ENCODE measurements at places on chromosomes 7 and 10.

DNA sequence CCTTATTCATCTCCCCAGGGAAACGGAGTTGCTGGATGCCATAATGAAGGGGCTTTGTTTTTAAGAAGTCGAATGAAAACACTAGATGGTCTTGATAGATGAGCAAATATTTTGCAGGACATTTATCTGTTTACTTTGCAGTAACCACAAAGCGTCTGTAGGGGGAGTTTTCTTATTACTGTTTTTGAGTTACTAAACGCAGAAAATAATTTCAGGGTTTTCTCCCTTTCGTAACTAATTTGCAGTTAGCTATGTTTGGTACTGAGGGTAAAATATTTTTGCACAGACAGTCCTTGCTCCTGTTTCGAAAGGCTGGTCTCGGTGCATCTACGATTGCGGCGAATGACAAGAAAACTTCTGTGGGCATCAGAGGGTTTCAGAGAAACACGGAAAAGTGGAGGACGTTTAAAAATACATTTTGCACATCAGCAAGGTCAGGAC lies 505.6 kb upstream of the MKI67 start:
- DNase-seq: no peak
- no peaks in the 10 kb centered on the region for H3K4me1 ChIP-seq
- H3K4me3 ChIP-seq: no peak overlapping the region
- no peak overlapping the region for H3K27ac ChIP-seq
- no peaks in the 10 kb centered on the region for H3K36me3 ChIP-seq
- H3K27me3 ChIP-seq: peaks cover 10% of the 10 kb centered on the region

DNA sequence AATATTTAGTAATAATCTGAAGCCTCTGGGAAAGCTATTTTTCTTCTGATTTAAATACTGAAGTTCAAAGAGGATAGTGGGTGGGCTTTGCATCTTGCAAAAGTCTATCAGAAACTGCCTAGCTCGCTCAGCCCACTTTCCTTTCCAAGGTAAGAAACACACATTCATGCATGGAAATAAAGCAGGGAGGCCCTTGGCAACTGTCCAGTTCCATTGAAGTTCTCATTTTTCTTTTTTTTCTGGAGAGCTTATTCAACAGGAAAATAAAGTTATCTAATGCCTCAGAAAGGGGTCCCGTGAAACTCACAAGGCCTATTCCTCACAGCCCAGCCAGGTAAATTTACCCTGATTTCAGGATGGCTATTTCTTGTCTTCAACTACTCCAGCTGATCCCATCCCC lies 654.9 kb downstream of the KCNMA1 start:
- no peak for DNase-seq
- no peaks in the 10 kb centered on the region for H3K36me3 ChIP-seq
- no peak overlapping the region for H3K27ac ChIP-seq
- no peak overlapping the region for H3K4me3 ChIP-seq
- H3K4me1 ChIP-seq: no peaks in the 10 kb centered on the region

- H3K4me3 ChIP-seq: no peak overlapping the region
- no peaks in the 10 kb centered on the region for H3K36me3 ChIP-seq
- no peak for DNase-seq
- peaks cover 14% of the 10 kb centered on the region for H3K27me3 ChIP-seq
Observed at GRCh38 chr10:84948644-84949043, 620.3 kb downstream of the CCSER2 start.

- H3K4me3 ChIP-seq: no peak overlapping the region
- H3K4me1 ChIP-seq: no peaks in the 10 kb centered on the region
- H3K36me3 ChIP-seq: peaks cover 47% of the 10 kb centered on the region
Observed at GRCh38 chr7:102828286-102828685, 79.5 kb downstream of the FAM185A start.

GRCh38 chr7:157143788-157144187 lies 5.1 kb downstream of the UBE3C start:
- peaks cover 9% of the 10 kb centered on the region for H3K36me3 ChIP-seq
- H3K4me3 ChIP-seq: peak overlapping the region; percentile 0
- H3K27me3 ChIP-seq: no peaks in the 10 kb centered on the region
- no peak for DNase-seq
- peaks cover 88% of the 10 kb centered on the region for H3K4me1 ChIP-seq

DNA sequence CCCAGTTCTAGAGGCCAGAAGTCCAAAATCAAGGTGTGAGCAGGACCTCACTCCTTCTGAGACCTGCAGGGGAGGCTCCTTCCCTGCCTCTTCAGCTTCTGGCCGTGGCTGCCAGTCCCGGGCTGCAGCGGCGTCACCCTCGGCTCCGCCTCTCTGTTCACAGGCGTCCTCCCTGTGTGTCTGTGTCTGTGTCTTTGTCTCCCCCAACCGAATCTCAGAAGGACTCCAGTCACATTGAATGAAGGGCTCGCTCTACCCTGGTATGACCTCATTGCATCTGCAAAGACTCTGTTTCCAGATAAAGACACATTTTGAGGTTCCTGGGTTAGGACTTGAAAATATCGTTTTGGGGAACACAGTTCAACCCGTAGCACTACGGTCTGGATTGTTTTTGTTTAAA lies 33.1 kb upstream of the GALNT11 start:
- no peak overlapping the region for H3K4me3 ChIP-seq
- peak; percentile 31 for DNase-seq
- no peak overlapping the region for H3K27ac ChIP-seq
- peaks cover 24% of the 10 kb centered on the region for H3K27me3 ChIP-seq
- no peaks in the 10 kb centered on the region for H3K36me3 ChIP-seq

DNA sequence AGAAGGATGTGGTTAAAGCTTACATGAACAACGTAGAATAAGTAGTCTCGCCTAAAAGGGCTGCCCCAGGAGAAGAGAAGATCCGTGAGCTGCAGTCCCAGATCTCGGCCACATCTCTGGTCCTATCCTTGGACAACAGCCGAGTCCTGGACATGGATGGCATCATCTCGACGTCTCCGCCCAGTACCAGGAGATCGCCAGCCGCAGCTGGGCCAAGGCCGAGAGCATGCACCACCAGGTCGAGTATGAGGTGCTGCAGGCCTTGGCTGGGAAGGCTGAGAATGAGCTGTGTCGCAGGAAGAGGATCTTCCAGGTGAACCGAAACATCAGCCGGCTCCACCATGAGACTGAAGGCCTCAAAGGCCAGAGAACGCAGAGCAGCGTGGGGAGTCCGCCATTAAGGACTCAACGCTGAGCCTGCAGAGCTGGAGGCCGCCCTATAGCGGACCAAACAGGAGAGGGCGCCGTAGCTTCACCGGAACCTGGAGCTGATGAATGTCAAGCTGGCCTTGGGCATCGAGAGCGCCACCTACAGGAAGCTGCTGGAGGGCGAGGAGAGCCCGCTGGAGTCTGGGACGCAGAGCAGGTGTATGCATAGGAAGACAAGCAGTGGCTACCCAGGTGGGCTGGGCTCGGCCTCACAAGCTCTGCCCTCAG lies 22.2 kb downstream of the LIPK start:
- no peak for DNase-seq
- H3K36me3 ChIP-seq: no peaks in the 10 kb centered on the region
- peaks cover 2% of the 10 kb centered on the region for H3K27me3 ChIP-seq
- H3K4me3 ChIP-seq: no peak overlapping the region

GRCh38 chr7:44313016-44313415 lies 12.4 kb downstream of the CAMK2B start:
- no peak for DNase-seq
- H3K4me1 ChIP-seq: peaks cover 3% of the 10 kb centered on the region
- no peaks in the 10 kb centered on the region for H3K27me3 ChIP-seq
- H3K36me3 ChIP-seq: no peaks in the 10 kb centered on the region

- no peaks in the 10 kb centered on the region for H3K27me3 ChIP-seq
- H3K36me3 ChIP-seq: peaks cover 4% of the 10 kb centered on the region
- H3K27ac ChIP-seq: no peak overlapping the region
Observed at GRCh38 chr7:143846692-143847091, 55.3 kb downstream of the TCAF1 start.

DNA sequence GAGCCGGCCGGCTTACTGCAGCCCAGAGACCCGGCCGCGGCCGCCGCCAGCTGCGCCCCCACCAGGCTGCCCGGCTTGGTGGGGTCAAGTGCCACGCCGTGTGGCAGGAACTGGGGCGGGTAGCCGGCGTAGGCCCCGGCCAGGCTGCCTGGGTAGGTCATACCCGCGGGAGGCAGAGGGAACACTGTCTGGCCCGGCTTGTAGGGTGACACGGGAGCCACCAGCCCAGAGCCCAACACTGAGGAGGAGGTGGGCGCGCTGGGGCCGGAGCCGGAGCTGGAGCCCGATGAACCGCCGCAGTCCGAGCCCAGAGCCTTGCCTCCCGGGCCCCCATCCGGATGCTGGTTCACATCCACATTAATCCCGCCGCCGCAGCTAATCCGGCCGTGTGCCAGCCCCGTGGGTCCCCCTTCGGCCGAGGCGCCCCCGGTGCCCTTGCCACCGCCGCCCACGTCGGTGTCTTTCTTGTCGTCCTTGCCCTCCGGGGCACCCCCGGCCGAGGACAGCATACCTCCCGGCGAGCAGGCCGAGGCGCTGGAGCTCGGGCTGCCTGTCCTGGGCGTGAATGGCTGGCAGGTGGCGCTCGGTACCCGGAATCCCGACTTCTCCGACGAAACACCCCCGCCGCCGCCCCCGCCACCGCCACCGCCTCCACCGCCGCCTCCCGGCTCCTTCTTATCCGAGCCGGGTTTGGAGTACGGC lies 2.0 kb downstream of the ZNF503 start:
- no peak overlapping the region for H3K27ac ChIP-seq
- no peak for DNase-seq
- peaks cover 39% of the 10 kb centered on the region for H3K4me1 ChIP-seq
- H3K4me3 ChIP-seq: no peak overlapping the region
- H3K27me3 ChIP-seq: peaks cover 24% of the 10 kb centered on the region

GRCh38 chr10:58152673-58153263 lies 114.9 kb downstream of the IPMK start:
- peak; percentile 15 for DNase-seq
- no peaks in the 10 kb centered on the region for H3K36me3 ChIP-seq
- H3K27ac ChIP-seq: no peak overlapping the region
- no peaks in the 10 kb centered on the region for H3K4me1 ChIP-seq
- no peak overlapping the region for H3K4me3 ChIP-seq

DNA sequence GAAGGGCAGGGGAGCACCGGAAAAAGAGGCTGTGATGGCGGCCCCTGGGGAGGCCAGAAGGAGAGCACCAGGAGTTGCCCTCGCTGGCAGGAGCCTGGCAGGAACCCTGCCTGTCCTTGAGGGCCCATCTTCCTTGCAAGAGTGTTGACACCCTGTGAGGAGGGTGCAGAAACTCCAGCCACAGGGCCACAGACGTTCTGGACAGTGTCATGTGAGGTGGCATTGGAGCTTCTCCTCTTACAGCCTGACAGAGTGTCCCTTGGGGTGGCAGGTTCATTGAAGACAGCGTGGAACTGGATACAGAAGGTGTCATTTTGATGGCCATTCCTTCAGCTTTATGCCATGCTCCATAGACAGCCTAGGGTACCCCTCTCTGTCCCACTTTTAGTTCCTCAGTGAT lies 54.2 kb downstream of the RBM20 start:
- H3K27ac ChIP-seq: no peak overlapping the region
- H3K4me3 ChIP-seq: no peak overlapping the region
- no peak for DNase-seq
- H3K27me3 ChIP-seq: peaks cover 2% of the 10 kb centered on the region

- peak overlapping the region; percentile 20 for H3K27ac ChIP-seq
- no peaks in the 10 kb centered on the region for H3K27me3 ChIP-seq
- H3K4me3 ChIP-seq: no peak overlapping the region
- DNase-seq: no peak
- H3K36me3 ChIP-seq: no peaks in the 10 kb centered on the region
Observed at GRCh38 chr10:96856317-96856716, 24.2 kb downstream of the LCOR start.

- no peak for DNase-seq
- no peak overlapping the region for H3K4me3 ChIP-seq
- H3K36me3 ChIP-seq: no peaks in the 10 kb centered on the region
- no peak overlapping the region for H3K27ac ChIP-seq
- H3K4me1 ChIP-seq: no peaks in the 10 kb centered on the region
- H3K27me3 ChIP-seq: peaks cover 3% of the 10 kb centered on the region
Observed at GRCh38 chr10:129891806-129892205, 72.3 kb downstream of the EBF3 start.

DNA sequence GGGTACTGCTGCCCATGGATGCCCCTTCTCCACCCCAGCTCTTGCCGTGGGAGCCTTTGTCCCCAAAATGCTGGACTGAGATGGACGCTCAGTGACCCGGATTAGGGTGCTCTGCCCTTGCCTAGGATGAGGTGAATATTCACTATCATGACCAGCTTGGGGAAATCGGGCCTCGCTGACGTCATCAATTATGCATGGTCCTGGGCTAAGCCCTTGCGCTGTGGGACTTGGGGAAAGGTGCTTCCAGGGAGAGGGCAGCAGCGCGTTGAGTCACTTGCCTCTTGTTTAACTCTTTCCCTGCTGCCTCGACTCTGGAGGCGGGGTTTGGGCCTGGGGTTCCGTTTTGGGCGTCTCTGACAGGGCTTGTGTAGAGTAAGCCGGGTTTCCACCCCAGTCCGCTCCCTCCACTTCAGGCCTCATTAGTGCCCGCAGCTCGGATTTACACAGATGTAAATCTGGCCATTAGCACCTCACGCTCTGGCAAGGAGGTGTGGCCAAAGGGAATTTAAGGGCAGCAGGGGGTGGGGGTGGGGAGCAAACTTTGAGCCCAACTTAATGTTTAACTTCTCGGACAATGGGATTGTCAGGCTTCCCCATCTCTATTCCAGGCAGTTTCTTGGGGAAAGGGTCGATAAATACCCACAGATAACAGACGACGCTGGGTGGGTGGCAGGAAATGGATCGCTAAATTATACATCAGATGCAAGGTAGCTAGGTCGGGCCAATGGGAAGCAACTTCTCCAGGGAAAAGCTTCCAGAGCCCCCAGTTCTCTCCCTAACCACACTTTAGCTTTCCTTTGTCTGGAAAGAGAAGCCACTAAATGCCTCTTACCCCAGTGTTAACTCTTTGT lies 51.3 kb upstream of the TCF7L2 start:
- H3K27me3 ChIP-seq: peaks cover 1% of the 10 kb centered on the region
- no peak overlapping the region for H3K27ac ChIP-seq
- H3K4me1 ChIP-seq: no peaks in the 10 kb centered on the region
- no peaks in the 10 kb centered on the region for H3K36me3 ChIP-seq
- no peak overlapping the region for H3K4me3 ChIP-seq

- H3K4me3 ChIP-seq: no peak overlapping the region
- peaks cover 48% of the 10 kb centered on the region for H3K27me3 ChIP-seq
- DNase-seq: no peak
- H3K4me1 ChIP-seq: peaks cover 13% of the 10 kb centered on the region
Observed at GRCh38 chr7:103987451-103987850, 2.0 kb downstream of the RELN start.

GRCh38 chr7:158532093-158532627 lies 55.5 kb downstream of the PTPRN2 start:
- no peaks in the 10 kb centered on the region for H3K36me3 ChIP-seq
- no peak overlapping the region for H3K27ac ChIP-seq
- H3K27me3 ChIP-seq: peaks cover 4% of the 10 kb centered on the region
- DNase-seq: no peak

GRCh38 chr7:47631711-47632110 lies 49.8 kb upstream of the TNS3 start:
- no peak overlapping the region for H3K27ac ChIP-seq
- H3K27me3 ChIP-seq: no peaks in the 10 kb centered on the region
- no peaks in the 10 kb centered on the region for H3K4me1 ChIP-seq
- H3K4me3 ChIP-seq: no peak overlapping the region
- H3K36me3 ChIP-seq: no peaks in the 10 kb centered on the region
